ENCODE measurements at places on chromosomes 1 and 21.

- DNase-seq, result no peak
These were observed 320.2 kb downstream of the ZP4 start for GRCh38 chr1:237570530-237570929.

DNA sequence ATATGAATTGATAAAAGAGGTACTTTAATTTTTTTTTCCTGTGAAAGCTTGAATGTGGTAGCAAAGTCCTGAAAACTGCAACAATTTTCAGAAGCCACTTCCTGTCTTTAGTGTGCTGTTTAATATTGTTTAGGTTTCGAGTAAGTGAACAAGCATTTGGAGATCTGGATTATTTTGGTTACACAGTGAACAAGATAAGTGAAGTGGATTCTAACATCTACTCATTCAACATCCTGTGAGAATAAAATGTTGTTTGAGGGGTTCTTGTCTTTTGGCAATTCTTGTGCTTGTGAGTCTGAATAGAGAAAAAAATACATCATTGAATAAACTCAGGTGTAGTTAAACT lies 35.2 kb upstream of the PLA2G4A start:
- no peak for DNase-seq

GRCh38 chr1:30520476-30520875 lies 202.9 kb downstream of the MATN1 start:
- DNase-seq, result no peak

DNA sequence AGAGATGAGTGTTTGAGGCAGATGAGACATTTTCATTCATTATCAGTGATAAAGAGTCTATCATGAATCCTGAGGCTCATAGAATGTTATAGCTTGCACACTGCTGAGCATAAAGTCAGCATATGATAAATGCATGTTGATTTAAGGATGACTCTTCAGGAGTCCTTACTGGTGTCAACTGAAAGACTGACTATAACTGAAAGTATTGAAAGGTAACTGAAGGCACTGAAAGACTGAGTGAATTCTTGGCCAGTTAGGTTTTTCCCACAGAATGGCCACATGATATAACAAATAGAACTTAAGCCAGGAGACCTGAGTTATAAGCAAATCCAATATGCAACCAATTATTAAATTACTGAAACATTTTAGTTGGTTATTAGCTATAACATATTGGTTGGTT lies 69.0 kb upstream of the HSD17B7 start:
- no peak for DNase-seq

DNA sequence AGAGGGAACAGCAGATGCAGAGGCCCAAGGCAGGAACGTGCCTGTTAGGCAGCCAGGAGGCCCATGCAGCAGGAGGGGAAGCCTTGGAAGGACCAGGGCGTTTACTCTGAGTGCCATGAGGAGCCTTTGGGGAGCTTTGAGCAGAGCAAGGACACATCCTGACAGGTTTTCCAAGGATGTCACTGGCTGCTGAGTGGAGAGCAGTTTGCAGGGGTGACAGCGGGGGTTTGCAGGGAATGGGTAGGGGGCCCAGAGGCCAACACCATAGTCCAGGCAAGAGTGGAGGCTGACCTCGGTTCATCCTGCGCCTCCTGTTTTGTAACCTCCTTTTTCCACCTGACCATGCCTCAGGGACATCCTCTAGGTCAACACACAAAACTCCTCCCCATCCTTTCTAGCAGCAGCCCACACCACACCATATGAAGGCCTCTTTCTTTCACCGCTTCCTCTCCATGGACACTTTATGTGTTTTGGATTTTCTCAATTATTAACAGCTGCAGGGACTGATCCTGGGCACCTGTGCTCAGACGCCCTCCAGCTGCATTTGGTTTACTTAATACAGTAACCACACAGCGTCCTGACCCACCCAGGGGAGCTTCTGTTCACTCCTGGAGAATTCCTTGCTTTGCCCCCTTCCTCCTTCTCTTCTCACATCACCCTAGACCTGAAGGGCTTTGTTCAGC lies 528.5 kb downstream of the MATN1 start:
- DNase-seq, result no peak

- no peak for DNase-seq
These were observed 96.1 kb downstream of the TEX35 start for GRCh38 chr1:178609015-178609414.

DNA sequence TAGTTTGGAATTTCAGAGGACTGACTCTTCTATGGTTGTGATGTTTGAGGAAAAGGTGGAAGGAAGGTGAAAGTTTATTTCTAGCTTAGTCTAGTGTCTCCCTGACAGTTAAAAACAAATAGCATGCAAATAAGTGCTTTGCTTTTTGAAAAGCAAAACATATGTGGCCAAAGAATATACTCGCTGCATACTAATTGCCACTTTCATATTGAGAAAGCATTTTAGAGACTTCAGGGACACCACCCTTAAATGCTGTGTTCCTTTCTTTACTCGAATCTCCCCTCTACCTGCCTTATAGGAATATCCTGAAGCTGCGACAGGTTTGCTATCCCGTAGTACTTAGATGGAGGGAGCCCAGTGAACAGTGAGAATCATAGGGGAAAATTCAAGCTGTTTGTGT lies 23.2 kb downstream of the GLUL start:
- DNase-seq, result no peak

DNA sequence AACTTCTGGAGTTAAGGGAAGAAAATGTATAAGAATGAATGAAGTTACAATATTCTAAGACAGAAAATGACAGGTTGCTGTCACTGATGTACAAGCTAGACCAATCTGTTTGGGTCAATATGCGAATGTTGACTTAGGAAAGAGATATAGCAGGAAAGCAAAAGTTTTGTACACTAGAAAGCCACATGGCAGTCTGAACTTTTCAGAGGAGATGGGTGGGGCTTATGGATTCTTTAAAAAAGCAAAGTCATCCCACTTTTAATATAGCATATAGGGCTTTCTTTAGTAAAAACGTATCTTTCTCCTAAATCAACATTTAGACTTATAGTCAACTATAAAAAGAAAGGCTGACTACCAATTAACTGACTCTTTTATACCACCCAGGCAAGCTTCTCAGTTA lies 381.2 kb downstream of the PTPRC start:
- no peak for DNase-seq

GRCh38 chr1:221334062-221334461 lies 407.8 kb downstream of the DUSP10 start:
- DNase-seq, result no peak

DNA sequence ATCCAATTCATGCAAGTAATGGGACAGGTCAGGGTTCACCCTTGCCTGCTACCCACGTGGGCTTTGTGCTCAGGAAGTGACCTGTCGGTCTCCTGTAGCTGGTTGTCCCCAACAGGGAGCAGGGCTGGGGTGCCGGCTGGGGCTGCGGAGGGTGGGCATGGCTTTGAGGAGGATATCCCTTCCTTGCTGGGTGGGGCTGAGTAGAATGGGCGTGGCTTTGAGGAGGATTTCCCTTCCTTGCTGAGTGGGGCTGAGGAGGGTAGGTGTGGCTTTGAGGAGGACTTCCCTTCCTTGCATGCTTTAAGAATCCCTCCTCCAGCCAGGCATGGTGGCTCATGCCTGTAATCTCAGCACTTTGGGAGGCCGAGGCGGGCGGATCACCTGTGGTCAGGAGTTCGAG lies 151.3 kb downstream of the CLIC6 start:
- no peak for DNase-seq

DNA sequence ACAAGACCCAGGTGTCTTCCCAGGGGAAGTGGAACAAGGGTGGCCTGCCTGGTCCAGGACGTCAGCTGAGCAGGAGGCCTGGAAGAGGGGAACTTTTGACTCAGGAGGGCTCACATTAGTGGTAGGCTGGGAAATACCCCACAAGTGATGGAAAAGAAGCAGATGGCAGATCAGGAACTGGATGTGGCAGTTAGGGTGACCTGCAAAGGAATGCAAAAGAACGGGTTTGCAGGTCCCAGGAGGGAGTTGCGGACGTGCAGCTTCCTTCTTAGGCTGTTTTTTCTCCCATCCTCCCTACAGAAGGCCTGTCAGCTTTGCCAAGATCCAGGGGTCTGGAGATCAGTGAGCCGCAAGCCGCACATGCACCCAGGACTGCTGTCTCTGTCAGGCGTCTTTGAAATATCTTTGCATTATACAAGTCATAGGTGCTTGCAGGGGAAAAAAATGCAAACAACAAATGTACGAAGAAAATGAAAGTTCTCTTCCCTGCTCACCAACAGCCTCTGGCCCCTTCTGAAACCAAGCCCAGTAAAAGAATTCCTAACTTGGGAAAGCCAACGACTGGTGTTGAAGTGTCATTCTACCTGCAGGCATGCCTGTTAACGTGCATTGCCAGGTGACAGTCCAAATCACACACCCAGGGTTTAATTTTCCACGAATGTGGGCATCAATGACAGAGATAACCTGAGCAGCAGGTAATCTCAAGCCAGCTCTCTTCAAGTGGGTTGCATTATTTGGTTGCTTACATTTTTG lies 34.4 kb downstream of the NENF start:
- DNase-seq, result no peak

GRCh38 chr1:74083128-74083527 lies 114.8 kb downstream of the LRRIQ3 start:
- DNase-seq, result no peak

- DNase-seq, result no peak
These were observed 649 bp downstream of the PTPN7 start for GRCh38 chr1:202159534-202160371.

- no peak for DNase-seq
These were observed 633 bp upstream of the CTPS1 start for GRCh38 chr1:40978886-40979240.

- no peak for DNase-seq
These were observed 485.7 kb downstream of the AJAP1 start for GRCh38 chr1:5140136-5140535.

DNA sequence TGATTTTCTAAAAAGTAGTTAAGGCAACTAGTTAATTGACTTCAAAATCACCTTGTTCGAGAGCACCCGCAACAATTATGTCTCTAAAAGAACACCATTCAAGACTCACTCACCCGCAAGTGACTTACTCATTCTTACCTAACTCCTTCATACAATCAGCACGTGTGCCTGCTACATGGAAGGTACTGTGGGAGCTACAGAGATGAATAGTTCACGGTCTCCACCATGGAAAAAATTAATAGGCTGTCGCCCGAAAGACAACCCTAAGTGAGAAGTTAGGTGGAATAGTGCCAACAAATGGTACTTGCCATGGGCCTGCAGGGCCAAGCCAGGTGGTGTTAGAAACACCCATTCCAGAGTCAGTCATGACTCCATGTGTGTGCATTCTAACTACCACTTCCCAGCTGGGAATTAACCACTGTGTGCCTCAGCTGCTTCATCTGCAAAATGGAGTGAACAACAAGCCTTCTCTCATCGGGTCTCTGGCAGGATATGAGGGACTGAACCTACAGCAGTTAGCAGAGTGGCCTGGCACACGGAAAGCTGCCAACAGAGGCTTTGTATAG lies 7.1 kb downstream of the SSBP3 start:
- no peak for DNase-seq

DNA sequence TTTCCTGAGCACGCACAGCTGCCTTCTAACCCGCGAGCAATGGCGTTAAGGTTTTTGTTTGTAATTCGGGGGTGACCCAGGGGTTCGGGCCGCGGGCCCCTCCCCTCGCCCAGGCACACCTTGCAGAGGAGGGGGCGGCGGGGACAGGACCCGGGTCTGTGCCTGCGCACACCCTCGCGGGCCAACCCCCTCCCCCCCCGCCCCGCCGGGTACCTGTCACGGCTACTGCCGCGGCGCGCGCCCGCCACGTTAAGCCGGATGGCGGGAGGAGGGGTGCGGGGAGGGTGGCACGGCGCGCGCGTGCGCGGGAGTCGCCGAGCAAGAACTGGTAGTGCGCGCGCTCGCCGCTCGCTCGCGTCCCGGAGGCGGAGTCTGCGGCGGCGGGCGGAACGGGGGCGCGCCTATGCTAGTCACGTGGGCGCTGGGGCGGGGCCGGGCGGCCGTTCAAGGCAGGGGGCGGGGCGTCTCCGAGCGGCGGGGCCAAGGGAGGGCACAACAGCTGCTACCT lies at the start of gene TPTE:
TPTE (plus strand) TSS at position 493 of the 508 bp plus-strand sequence. CDS start 17,141 bp downstream, outside the sequence.
- DNase-seq, result no peak

DNA sequence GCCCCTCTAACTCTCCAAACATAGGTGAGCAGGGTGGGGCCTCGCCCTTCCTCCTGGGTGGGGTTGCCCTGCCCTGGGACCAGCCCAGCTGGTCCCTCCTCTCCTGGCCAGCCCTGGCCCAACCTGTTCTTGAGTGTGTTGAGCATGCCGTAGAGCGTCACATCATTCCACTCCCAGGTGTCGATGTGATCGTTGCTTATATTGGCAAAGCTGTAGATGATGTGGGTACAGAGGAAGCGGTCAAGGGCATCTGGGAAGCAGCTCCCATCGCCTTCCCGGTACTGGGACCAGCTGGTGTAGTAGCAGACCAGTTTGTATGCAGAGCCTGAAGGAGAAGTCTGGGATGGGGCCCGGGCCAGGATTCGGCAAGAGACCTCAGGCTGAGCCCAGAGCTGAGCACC lies 1.4 kb downstream of the CHI3L1 start:
- DNase-seq, result no peak

DNA sequence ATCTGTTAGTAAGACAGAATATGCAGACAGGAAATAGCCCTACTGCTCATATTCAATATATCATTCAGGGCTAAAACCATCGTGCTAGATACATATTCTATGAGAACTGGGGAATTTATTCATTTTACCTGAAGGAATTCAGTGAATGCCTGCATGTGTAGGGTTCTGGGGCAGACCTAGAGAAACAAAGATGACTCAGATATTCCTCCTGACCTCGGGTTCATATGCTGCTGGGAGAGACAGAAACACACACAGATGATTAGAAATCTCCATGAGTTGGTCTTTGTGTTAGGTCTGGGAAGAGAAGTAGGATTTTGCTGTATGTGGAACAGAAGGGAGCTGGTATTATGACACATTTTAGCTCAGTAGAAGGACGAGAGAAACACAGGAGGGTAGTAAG lies 176.5 kb upstream of the ST6GALNAC5 start:
- DNase-seq, result no peak

GRCh38 chr1:56491441-56491840 lies 87.9 kb downstream of the PLPP3 start:
- no peak for DNase-seq

GRCh38 chr1:56139836-56140235 lies 439.5 kb downstream of the PLPP3 start:
- DNase-seq, result no peak

GRCh38 chr1:67833602-67833940 lies 304 bp upstream of the GNG12 start:
- no peak for DNase-seq

DNA sequence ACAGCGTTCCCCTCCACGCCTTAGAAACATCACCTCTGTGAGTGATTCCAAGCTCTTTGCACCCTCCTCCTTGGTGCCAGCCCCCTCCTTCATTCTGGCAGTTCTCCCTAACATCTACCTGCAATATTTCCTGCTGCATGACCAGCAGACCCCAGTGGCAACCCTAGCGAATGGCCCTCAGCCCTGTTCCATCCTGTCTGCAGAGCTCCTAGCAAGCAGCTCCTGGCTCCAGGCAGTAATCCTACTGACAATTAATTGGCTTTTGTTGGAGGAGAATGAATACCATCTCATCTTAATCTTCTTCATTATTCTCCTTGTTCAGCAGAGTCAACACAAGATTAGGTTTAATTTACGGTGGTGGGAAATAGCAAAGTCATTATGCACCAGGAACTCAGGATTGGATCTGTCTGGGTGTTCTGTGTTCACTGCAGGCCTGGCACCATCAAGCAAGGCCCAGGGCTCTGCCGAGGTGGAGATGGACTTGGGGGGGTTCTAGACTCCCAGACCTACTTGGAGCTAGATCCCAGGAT lies 12.4 kb downstream of the FBXO2 start:
- peak; percentile 55 for DNase-seq

All from WERI-Rb-1 (cell line).